ENCODE measurements at places on chromosomes 4 and X.

DNA sequence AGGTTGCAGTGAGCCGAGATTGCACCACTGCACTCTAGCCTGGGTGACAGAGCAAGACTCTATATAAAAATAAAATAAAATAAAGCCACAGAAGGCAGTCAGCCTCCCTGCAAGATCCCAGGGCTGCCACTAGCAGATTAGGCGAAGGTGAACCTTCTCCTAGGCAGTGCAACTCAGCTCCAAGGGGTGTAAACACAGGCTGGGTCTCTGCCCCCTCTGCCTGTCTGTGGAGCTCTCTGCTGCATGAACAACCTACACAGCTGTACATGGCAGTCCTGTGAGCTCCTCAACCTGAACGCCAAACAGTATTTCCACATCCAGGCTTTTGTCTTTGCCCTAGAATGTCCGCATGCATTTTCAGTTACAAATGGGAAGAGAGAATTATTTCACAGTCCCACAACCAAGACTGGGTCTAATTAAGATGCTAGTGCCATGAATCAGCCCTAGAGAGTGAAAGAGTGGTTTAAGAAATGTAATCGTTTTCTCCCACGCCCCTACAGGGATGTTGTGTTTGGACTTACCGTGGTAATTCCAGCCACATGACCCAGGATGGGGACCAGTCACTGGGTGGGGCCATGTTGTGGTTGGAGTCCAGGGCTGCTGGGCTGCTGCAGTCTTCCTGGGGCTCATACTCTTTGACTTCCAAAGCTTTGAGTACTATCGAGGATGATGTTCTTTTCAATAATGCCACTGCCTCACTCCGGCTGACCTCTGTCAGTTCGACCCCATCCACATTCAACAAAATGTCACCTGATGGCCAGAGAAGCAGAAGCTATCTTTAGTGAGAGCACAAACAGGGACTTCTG, 99.0 kb downstream of the FIP1L1 start:
- DNase-seq = no peak
- H3K36me3 ChIP-seq = no peaks in the 10 kb centered on the region
- peak overlapping the region; percentile 87 for H3K27ac ChIP-seq
- no peak overlapping the region for H3K4me3 ChIP-seq
- H3K4me1 ChIP-seq = peaks cover 7% of the 10 kb centered on the region

GRCh38 chrX:110409925-110410324, 51.3 kb downstream of the RTL9 start:
- H3K36me3 ChIP-seq = no peaks in the 10 kb centered on the region
- no peaks in the 10 kb centered on the region for H3K4me1 ChIP-seq
- no peak for DNase-seq
- no peak overlapping the region for H3K27ac ChIP-seq
- no peaks in the 10 kb centered on the region for H3K27me3 ChIP-seq

- no peaks in the 10 kb centered on the region for H3K27me3 ChIP-seq
- H3K4me3 ChIP-seq = no peak overlapping the region
- H3K36me3 ChIP-seq = no peaks in the 10 kb centered on the region
- H3K4me1 ChIP-seq = peaks cover 1% of the 10 kb centered on the region
- no peak for DNase-seq
These were observed 112.6 kb upstream of the TBL1X start for GRCh38 chrX:9352243-9352642.

DNA sequence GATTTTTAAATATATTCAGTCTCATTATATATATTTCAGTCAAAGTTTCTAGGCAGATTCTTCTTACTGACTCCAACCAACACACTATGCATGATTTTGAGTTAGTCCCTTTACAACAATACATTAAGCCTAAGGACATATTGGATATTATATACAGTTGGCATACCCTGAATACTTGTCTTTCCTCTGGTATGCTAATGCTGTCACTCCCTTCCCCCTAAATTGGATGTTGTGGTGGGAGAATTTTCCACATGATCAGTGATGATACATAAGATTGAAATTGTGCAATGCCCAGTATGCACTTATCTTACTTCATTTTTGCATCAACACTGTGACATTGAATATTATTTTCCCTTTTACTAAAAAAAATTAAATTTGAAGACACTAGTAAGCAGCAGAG, 935.2 kb downstream of the PCDH7 start:
- H3K27me3 ChIP-seq = no peaks in the 10 kb centered on the region
- H3K36me3 ChIP-seq = no peaks in the 10 kb centered on the region
- no peak overlapping the region for H3K27ac ChIP-seq
- DNase-seq = no peak

- no peak overlapping the region for H3K27ac ChIP-seq
- no peaks in the 10 kb centered on the region for H3K27me3 ChIP-seq
- H3K4me1 ChIP-seq = no peaks in the 10 kb centered on the region
- DNase-seq = peak; percentile 2
- H3K36me3 ChIP-seq = no peaks in the 10 kb centered on the region
These were observed 46.6 kb upstream of the PRRG1 start for GRCh38 chrX:37302569-37302968.

DNA sequence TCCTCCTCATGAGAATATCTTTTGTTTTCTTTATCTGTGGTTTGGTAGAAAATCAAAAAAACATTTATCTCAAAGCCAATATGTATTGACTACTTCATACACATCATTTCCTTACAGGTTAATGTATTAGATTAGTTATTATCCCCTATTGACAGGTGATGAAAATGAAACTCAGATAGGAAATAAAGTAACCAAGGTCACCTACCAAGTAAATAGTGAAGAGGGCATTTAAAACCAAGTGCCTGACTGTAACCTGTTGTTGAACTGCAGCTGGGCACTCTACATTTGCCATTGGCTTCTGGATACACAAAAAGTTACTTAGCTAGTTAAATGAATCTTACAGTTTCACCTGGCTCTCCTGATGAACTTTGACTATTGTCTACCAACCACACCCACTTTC, 41.4 kb upstream of the CTSO start:
- DNase-seq = no peak
- H3K27me3 ChIP-seq = peaks cover 9% of the 10 kb centered on the region
- no peak overlapping the region for H3K4me3 ChIP-seq
- H3K4me1 ChIP-seq = no peaks in the 10 kb centered on the region
- no peaks in the 10 kb centered on the region for H3K36me3 ChIP-seq
- H3K27ac ChIP-seq = no peak overlapping the region

Data from iPS DF 6.9 (cell line).